AG08395 (cell line): ENCODE measurements at places on chromosomes 3 and 15.

DNA sequence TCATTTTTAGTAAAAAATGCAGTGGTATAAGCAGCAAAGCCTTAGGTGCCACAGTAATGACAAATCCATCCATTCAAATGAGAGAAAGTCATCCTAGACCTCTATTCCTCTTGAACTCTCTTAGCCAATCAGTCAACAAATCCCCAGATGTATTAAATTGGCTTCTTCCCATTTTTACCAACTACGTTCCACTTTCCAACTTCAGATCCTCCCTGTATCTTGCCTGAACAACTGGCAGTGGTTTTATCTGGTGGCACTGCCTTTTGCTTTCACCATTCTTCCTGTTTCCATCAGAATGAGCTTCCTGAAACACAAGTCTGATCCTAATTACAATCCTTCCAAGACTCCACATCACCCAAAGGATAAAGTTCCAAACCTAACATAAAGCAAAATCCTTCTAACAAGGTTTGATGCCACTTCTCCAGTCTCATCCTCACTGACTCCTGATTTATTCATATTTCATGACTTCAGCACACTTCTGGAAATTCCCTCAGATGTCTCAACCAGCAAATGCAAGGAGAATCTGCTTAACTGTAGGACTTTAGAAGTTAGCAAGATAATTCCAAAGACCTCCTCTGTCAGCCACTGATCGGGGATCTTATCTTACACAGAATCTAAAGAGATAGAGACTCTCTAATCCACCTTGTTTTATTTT lies 69.8 kb upstream of the SLC4A7 start:
- peak; percentile 20 for DNase-seq

DNA sequence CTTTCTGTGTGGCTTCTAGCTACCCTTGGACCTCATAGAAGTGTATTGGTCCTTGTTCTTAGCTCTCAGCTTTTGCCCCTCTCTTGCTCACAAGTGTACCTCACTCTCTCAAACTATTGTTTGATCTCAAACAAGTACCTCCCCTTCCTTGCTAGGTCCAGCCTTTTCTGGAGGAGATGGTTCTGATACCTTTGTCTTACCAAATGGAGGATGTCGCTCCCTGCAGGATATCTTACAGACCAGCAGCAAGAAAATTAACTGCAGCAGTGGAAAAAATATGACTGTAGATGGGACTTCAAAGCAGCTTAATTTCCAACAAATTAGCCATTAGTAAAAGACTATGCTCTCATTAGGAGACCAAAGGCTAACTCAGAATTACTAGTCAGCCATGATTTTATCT lies 388.1 kb upstream of the ROBO2 start:
- DNase-seq, result no peak

GRCh38 chr3:48798998-48799397 lies 48.7 kb downstream of the PRKAR2A start:
- DNase-seq, result no peak

DNA sequence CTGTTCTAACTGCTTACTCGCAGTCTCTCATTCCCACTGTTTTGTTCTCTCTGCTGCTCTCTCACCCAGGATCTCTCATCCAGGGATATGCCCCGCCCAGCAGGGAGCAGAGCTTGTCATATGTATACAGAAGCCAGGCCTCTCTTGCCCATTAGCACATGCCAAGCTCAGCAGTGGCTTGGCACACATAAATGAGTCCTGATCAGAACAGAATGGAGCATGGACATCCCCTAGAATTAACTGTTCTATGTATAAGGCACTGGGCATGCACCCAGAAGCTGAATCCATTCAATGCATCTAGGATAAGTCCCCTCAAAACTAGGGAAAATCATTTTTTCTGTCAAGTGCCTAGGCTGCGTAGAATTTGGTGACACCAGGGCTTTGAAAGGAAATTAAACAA lies 61.6 kb downstream of the IGSF11 start:
- DNase-seq, result no peak

GRCh38 chr15:28103831-28104230 lies 4.7 kb upstream of the OCA2 start:
- no peak for DNase-seq

- peak; percentile 56 for DNase-seq
These were observed 47.0 kb downstream of the ZNF609 start for GRCh38 chr15:64507293-64507802.

DNA sequence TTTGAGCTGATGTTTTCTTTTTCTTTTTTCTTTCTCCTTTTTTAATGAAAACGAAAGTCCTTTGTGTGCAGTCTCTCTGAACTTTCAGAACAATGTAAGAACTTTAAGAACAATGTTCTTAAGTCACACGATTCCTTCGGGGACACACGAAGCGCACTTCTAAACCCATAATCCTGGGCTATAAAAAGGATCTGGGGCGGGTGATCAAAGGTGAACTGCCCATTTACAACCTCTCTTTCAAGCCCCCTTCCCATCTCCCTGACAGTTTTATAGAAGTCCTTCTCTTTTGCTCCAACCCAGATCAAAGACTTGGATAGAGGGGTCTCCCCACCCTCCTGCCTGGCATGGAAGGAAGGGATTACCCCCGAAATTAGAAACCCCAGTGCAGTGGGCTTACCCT lies 126.8 kb downstream of the BDH1 start:
- no peak for DNase-seq

DNA sequence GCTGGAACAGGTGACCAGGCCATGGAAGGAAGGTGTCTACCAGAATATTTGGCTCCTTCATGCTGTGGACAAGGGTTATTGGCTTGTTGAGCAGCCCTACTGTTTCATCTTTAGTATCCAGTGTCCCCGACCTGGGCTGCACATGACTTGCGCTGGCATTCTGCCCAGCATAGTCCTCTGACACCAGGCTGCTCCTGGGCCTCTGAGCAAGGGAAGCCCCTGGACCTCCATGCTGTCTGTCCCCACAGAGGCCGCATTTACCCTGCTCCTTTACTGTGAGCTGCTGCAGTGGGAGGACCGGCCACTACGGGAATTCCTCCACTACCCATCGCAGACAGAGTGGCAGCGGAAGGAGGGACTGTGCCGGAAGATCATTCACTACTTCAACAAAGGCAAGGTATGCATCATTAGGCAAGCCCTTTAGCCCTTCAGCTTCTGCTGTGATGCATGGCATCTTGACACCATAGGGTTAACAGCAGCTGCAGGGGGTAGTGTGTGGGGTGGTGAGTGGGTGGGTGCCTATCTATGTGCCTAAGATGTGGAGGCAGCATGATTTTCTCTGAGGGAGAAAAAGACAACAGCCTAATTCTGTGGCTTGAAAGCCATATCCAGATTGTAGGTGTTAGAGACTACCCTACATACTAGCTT lies 44.0 kb upstream of the MANF start:
- no peak for DNase-seq

- DNase-seq, result peak; percentile 80
These were observed 27.1 kb downstream of the DUOX1 start for GRCh38 chr15:45156744-45157455.

GRCh38 chr3:99953596-99953995 lies 135.9 kb downstream of the CMSS1 start:
- DNase-seq, result no peak

- DNase-seq, result no peak
These were observed 828.4 kb upstream of the DPPA4 start for GRCh38 chr3:110165753-110166152.

GRCh38 chr3:9260305-9260704 lies 10.9 kb upstream of the SRGAP3 start:
- DNase-seq, result no peak

DNA sequence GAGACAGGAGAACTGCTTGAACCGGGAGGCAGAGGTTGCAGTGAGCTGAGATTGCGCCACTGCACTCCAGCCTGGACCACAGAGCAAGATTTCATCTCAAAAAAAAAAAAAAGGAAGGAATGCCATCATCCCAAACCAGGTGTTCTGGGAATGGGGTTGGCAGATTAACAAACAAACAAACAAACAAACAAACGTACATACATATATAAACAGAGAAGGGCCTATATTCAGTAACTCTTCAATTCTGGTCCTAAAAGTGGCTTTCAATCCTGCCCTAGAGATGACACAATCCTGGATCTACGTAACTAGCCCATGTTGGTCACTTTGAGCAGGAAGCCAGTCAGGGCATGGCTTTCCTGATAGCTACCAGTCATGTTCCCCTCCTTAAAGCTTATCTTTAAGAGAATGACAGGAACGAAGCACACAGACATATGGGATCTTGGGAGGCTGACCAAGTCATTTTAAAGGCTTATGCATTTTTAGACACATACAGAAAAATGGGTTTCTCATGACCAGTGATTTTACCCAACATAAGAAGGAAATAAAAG lies 29.9 kb upstream of the RAB11A start:
- no peak for DNase-seq

- no peak for DNase-seq
These were observed 9.4 kb downstream of the SLC6A20 start for GRCh38 chr3:45786801-45787495.

- no peak for DNase-seq
These were observed 13.7 kb upstream of the COL8A1 start for GRCh38 chr3:99624496-99625236.

GRCh38 chr15:51620122-51620521 lies 2.4 kb downstream of the DMXL2 start:
- DNase-seq, result no peak

- DNase-seq, result no peak
These were observed 39.1 kb upstream of the ARRDC4 start for GRCh38 chr15:97921296-97921865.

DNA sequence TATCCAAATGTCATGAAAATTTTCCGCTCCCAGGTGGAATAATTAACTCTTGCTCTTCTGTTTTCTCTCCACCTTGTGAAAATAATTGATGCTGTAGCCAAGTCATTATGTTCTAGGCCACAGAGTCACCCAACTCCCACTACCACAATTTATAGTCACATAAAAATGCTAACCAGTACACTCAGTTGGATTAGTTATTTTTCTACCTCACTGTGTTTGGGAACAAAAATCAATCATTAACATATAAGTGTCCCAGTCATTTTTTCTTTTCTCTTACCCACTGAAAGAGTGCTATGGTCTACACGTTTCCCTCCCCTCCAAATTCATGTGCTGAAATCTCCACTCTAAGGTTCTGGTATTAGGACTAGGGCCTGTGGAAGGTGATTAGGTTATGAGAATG lies 255.6 kb upstream of the LMCD1 start:
- no peak for DNase-seq

- DNase-seq, result no peak
These were observed 98.1 kb downstream of the NR1D2 start for GRCh38 chr3:24043168-24043567.

DNA sequence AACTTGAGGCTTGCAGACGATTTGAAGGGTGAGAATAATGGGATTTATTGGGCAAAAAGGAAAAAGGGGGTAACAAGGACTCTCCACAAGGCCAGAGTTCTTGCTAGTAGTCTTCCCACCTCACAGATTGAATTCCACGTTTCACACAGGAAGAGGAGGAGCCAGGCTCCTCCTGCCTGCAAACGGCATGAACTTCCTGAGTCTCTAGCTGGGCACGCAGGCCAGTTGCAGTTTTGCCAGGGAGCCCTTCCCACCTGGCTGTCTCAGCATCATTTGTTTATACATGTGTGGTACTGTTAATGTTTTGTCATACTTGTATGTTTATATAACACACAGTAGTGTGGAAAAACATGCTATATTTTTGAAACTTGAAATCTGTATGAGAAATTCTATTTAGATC lies 155.0 kb downstream of the NLGN1 start:
- DNase-seq, result no peak

DNA sequence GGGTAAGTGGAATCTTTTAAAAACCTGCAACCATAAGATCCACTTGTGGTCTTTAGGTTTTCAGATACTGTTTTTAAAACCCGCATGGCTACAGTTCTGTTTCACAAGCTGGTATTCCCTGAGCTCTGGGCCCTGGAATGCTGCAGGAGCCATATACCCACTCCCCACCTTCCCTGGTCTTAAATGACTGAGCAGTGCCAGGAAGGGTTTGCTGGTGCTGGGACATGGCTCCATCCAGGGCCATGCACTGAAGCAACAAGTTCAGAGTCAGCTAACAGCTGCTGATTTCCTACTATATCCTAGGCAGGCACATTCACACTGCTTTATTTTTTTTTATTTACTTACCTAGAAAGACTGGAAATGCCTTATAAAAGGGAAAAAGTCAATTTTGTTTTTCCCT lies 77.3 kb downstream of the HCN4 start:
- DNase-seq, result no peak

DNA sequence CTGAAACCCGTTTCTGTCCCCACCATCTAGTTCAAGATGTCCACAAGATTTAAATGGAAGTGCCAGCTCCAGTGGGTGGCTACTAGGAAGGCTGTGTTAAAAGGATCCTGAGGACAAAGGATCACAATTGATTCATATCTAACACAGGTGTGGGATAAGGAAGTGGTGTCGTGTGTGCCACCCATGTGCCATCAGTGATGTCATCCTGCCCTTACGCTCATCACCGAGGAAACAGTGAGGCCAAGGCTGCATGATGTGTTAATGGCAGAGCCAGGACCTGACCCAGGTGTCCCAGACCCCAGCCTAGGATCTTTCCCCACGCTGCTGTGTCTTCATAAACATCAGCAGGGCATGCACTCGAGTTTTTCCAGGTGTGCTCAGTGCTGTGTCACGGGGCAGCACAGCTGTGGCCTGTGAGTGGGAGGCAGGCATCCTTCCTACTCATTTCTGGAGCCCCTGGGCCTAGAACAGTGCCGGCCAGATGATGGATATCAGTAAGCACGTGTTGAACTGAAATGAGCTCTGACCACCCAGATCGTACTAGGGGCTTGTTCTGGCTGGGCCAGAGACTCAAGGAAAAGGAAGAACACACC lies 10.6 kb upstream of the TGM5 start:
- no peak for DNase-seq

DNA sequence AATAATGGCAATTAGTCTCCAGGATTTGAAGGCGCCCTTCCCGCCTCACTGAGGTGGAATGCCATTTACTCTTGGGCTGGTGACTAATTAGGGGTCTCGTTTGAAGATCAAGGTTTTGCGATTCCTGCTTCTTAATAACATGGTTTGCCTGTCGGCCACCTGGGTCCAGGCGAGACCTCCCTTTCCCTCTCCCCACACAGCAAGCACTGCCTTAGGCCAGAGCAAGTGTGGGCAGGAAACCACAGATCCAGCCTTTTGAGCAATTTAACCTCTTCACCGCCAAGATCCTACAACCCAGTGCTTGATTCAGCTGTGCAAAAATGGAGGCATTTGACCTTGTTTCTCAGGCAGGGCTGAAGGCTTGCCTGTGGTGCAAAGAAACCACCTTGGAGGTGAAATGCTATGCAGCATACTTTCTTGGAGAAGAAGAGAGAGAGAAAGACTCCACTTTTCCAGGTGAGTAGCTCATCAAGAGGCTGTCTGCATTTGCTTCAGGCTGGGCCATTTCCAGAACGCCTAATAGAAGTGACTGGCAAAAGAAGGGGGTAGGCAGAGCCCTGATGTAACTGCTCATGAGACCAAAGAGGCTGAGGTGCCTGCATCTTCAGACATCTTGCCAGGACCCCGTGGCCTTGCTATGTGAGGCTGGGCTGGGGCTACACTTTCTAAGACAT lies 34.1 kb upstream of the WNT5A start:
- no peak for DNase-seq
